Neuronal stem cell (in vitro differentiated cells): ENCODE measurements at places on chromosomes 16 and 17.

- DNase-seq, result no peak
Observed at GRCh38 chr16:56910112-56910511, 21.8 kb upstream of the HERPUD1 start.

- peak; percentile 67 for DNase-seq
Observed at GRCh38 chr17:45857977-45858708, 13.5 kb downstream of the SPPL2C start.

GRCh38 chr17:58317421-58318064, 11.1 kb downstream of the TSPOAP1 start:
- no peak for DNase-seq

DNA sequence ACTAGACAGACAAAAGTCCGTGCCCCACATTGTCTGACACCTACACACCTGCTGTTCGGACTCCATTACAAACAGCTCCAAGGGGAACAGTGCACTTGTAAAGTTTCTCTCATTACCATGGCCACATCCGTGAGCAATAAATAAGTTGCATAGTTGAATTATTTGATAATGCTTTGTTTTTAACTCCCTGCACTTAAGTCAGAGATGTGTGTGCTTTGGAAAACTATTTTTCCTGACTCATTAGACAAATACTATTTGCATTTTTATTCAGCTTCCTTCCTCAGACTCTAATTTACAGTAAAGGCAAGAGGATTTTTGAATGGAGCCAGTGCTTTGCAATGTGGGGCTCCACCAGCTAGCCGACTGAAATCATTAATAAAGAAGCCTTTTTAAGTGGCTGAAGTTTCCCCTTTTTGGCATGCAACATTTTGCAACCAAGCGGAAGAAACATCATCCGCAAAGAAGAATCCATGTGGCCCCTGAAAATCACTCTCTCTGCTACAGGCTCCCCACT, 6.5 kb upstream of the CCL2 start:
- no peak for DNase-seq

DNA sequence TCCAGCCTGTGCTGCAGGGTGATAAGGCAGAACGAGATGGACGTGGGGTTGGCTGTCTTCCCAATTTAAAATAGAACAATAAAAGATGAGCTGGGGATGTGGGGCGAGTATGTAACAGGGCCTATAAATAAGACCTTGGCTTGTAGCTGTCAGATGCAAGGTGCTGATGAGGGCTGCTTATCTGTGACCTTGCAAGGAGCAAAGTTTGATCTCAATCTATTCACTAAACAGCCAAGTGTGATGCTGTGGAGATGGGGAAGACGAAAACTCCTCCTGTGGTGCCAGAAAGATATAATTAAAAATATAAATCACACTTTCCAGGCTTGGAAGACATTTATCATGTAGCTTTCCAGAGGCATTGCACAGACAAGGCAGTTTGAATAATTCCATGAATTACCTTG, 26.7 kb upstream of the TEX2 start:
- no peak for DNase-seq

DNA sequence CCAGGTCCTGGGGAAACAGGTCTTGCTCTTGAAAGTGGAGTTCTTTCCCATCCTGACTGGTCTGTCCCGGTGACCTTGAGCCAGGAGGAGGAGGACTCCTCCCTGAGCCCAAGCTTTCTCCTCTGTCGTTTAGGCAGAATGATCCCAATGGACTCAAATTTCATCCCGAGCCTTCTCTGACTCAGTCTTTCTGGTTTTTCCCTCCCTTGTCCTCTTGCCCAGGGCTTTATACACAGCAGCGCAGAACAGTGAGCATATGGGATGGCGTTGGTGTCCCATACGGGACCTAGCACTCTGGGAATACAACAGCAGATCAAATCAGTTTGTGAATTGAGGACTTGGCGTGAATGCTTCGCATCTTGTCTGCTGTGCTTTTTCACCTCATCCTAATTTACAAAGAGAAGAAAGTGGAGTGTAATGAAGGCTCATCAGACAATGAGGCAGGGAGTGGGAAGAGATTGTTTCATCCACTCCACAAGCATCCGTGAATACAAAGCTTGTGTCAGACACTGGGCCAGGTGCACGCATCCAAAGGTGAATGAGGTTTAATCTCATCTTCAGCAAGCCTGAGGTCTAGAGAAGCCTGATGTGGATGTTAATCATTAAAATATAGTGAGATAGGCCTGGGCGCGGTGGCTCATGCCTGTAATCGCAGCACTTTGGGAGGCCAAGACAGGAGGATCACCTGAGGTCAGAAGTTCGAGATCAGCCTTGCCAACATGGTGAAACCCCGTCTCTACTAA, 1.1 kb upstream of the XYLT1 start:
- DNase-seq, result no peak

- DNase-seq, result no peak
Observed at GRCh38 chr17:10802496-10803284, 1.2 kb downstream of the TMEM238L start.

GRCh38 chr17:2282297-2282873, 21.2 kb downstream of the SMG6 start:
- peak; percentile 51 for DNase-seq

GRCh38 chr16:78931267-78931666, 669.3 kb downstream of the MAF start:
- DNase-seq, result no peak

- no peak for DNase-seq
Observed at GRCh38 chr16:15446901-15447300, 12.5 kb downstream of the BMERB1 start.

DNA sequence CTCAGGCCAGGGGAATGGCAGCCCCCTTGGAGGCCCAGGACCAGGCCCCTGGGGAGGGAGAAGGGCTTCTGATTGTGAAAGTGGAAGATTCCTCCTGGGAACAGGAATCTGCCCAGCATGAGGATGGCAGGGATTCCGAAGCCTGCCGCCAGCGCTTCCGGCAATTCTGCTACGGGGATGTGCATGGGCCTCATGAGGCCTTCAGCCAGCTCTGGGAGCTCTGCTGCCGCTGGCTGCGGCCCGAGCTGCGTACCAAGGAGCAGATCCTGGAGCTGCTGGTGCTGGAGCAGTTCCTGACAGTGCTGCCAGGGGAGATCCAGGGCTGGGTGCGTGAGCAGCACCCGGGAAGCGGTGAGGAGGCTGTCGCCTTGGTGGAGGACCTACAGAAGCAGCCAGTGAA, 2.4 kb downstream of the ZNF213 start:
- DNase-seq, result no peak

DNA sequence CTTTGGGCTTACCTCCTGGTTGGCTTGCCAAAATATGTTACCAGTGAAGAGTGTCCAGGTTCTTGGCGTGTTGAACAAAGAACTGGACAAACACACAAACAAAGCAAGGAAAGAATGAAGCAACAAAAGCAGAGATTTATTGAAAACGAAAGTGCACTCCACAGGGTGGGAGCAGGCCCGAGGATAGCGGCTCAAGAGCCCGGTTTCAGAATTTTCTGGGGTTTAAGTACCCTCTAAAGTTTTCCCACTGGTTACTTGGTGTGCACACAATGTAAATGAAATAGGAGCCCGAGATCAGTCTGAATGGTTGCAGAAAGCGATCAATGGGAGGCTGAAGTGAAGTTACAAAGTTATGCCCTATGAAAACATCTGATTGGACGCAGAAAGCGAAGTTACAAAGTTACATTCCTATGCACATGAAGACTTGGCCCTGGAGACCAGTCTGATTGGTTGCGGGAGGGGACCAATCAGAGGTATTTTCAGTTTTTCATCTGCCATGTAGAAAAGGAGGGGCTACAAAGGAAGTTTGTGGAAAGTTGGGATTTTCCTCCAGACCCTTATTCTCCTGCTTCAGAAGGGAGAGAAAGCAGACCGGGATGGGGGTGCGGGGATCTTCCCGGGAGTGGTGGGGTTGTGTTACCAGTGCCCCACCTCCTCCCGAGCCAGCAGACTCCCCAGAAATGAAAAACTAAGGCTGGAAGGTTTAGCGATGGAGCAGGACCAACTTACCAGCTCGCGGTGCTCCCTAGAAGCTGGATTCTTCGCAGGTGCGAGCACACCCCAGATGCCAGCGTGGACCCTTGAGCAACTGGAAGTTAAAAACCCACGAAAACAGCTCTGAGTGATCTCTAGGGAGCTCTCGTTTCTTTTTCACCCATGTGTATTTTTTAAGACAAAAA, at the start of gene SLFN12:
SLFN12 (minus strand) TSS at position 325 of the 899 bp plus-strand sequence. CDS start 9,472 bp downstream, outside the sequence.
- DNase-seq, result peak; percentile 63

DNA sequence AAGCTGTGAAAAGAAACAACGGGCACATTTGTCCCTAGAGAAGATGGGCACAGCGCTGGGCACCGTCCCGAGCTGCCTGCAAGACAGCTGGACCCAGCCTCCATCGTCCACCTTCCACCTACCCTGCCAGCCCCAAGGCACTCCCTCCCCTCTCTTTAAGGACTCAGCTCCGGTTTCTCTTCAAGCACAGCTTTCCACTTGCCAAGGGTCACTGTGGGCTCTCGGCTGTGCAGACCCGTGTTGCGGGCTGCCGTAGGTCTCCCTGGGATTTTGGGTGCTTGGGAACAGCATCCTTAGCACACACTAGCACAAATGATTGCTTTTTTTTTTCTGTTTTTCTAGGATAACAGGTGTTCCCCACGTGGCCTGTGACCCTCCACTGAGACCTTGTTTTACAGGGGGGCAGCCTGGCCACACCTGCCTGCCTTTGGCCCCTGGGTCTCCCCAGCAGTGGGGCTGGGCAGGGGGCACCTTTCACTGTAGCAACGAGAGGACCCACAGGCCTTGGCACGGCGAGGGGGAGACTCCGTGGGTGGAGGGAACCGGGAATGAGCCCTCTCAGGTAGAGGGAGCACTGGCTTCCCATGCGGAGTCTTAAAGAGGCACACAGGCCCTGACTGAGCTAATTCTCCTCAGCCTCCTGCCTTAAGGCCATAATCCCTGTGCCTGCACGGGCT, 1.4 kb downstream of the CHMP6 start:
- DNase-seq, result no peak

GRCh38 chr17:19342611-19343255, 19.8 kb downstream of the B9D1 start:
- DNase-seq, result no peak

DNA sequence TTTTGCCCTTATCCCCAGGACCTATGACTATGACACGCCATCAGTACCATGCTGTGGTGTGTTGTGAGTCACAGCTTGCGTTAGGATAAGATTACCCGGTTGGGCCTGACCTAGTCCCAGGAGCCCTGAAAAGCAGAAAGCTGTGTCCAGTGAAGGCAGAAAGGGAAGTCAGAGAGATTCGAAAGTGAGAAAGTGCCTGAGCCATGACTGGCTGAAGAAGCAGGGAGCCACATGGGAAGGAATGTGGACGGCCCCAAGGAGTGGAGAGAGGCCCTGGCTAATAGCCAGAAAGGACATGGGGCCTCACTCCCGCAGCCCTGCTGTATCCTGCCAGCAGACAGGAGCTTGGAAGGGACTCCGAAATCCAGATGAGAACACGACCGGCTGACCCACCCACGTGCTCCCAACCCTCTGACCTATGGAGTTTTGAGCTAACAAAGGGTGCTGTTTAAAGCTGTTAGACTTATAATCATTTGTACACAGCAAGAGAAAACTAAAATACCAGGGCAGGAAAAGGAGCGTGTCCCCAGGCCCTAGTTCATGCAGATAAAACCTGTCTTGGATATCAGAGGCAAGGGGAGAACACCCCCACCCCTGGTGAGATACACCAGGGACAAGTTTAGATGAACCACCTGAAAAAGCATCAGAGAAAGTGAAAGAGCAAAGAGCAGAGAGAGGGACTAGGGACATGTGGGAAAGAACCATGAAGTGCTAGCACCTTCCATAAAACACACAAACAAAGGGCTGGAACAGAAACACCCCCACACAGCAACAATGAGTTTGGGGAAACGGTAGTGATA, 115.3 kb downstream of the SLC39A11 start:
- DNase-seq, result no peak

DNA sequence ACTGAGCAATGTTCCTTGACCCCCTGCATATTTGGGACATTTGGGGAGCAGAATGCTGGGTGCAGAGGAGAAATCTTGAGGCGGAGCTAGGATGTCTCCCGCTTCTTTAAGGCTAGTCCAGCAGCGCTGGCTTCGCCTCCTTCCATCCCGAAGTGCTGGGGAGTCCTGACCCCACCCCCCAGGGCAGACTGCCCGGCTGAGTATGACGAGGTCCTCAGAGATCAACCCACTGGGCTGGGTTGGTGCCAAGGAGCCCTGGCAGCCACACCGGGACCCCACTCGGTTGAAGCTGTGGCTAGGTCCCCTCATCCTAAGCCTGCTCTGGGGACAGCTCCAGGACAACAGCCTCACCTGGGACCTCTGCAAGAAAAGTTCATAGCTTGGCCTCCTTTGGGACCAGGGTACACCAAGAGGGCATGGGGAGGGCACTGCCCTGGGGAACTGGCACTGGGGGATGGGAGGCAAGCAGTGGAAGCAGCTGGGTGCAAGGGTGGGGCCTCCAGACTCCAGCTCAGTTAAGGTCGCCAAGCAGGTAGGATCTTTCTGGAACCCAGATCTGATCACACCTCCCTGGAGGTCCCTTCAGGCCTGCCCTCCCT, 11.0 kb downstream of the RHBDF2 start:
- no peak for DNase-seq

- DNase-seq, result no peak
Observed at GRCh38 chr16:13926464-13926863, 6.5 kb downstream of the ERCC4 start.

DNA sequence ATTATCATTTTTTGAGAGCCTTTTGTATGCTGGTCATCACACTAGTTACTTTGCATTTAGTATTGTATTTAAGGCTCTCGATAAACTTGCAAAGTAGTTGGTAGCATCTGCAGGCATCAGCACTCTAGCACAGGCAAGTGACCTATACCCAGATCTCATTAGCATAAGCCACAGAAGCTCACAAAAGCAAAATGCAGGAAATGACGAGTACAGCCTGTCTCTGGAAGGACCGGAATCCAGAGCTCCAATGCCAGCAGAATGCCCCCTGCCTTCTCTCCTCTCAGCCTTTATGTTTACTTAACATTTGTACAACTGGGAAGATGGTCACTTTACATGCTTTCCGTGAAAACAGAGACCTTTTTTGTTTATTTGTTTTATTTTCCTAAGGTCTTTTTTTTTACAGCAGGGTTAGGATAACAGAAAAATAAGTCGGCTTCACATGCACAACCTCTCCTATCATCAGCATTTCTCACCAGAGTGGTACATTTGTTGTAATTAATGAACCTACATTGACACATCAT, 45.4 kb upstream of the MYOCD start:
- no peak for DNase-seq
